Thoracic aorta endothelial cell (primary cell): ENCODE measurements at places on chromosomes 6 and 20. TPM values are rescaled to one million over a fixed set of nuclear protein-coding genes. Genes with fewer than 3 reads are reported as not detected.

The CNR1 gene
- under 0.01 and 0.07 TPM in 2 replicates for total RNA-seq

The STK35 gene
- 18.8 and 21.3 TPM in 2 replicates for total RNA-seq

The DAAM2 gene
- total RNA-seq = under 0.01 and 0.07 TPM in 2 replicates

The ZC3H12D gene
- total RNA-seq = 0.14 TPM in 1 of 2 replicates, not detected in the other

The SOX4 gene
- total RNA-seq = 86.7 and 91.0 TPM in 2 replicates

The TMEM74B gene
- 0.13 and 0.79 TPM in 2 replicates for total RNA-seq

The MUC21 gene
- not detected in 2 replicates for total RNA-seq

The PRPF6 gene
- total RNA-seq = 63.0 and 73.5 TPM in 2 replicates

The RPS10 gene
- 2,000 and 2,230 TPM in 2 replicates for total RNA-seq

The MOG gene
- not detected in 2 replicates for total RNA-seq

The TMEM200A gene
- total RNA-seq = 2.6 TPM in 1 of 2 replicates, not detected in the other

The RPS6KA2 gene
- total RNA-seq = 90.3 and 107 TPM in 2 replicates

The KCNK15 gene
- 0.07 TPM in 1 of 2 replicates, not detected in the other for total RNA-seq

The TFAP2A gene
- total RNA-seq = 0.79 and 2.9 TPM in 2 replicates

The SEMG1 gene
- total RNA-seq = not detected in 2 replicates

The SLC22A3 gene
- total RNA-seq = 0.07 and 0.27 TPM in 2 replicates

The MOCS1 gene
- total RNA-seq = 10.5 and 15.7 TPM in 2 replicates

The SPATS1 gene
- total RNA-seq = not detected in 2 replicates

The CTAGE9 gene
- total RNA-seq = not detected in 2 replicates

The UFL1 gene
- 31.6 and 33.1 TPM in 2 replicates for total RNA-seq

The SGK2 gene
- total RNA-seq = 0.14 and 0.53 TPM in 2 replicates

The CALHM5 gene
- 7.7 and 9.3 TPM in 2 replicates for total RNA-seq

The FERMT1 gene
- 3.3 and 6.5 TPM in 2 replicates for total RNA-seq

The LAMA2 gene
- total RNA-seq = 3.9 and 5.8 TPM in 2 replicates

The RCAN2 gene
- 0.13 and 0.29 TPM in 2 replicates for total RNA-seq
